Stimulated activated CD4-positive, alpha-beta T cell treated with anti-CD3 and anti-CD28 coated beads, Interleukin-1b, Interleukin-23, amount 100 ng/mL, for 1 hour (primary cell): ENCODE measurements at places on chromosomes 7 and 10.

- DNase-seq: no peak
Observed at GRCh38 chr10:71643904-71644303, 75.7 kb downstream of the C10orf105 start.

DNA sequence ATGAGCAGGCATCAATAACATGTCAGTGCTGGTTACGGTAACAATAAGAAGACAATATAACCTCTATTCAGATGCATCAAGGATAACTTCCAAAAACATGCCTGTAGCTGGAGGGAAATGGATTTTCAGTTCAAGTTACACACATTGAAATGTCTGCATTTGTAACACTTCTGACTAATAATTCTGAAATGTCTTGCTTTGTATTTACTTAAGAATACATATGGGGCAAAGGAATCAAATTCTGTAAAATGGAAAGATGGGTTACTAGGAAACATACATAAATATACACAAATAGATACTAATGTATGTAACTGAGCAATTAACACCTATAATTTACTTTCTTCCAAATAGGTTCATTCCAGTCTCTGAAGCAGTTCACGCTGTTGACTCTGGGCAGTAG lies 18.6 kb upstream of the MTPN start:
- no peak for DNase-seq

DNA sequence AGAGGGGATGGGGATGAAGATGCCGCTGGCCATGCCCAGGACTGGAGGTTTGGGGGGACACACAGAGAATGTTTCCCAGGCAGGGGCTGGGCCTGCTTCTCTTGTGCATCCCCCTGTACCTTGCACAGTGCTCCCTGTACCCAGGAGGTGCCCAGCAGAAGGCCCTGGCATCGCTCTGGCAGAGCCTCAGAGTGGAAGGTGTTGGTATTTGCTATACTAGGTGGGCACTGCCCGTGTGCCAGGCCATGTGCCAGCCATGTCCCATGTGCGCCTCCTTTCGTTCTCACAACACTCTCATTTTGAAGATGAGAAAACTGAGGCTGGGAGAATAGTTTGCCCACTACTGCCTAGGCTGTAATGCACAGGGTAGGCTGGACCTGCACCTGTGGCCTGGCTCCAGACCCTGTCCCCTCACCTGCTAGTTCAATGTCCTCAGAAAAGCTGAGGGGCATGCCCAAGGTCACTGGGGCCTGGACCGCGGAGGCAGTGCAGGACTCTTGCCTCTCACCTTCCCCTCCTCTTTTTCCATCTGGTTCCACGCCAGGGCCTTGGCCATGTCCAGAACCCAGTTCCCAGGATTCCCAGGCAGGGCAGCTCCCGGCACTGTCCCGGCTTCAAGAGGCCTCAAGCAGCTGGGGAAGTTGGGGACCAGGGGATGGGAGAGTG lies 64.7 kb downstream of the GOLGA7B start:
- DNase-seq: no peak

DNA sequence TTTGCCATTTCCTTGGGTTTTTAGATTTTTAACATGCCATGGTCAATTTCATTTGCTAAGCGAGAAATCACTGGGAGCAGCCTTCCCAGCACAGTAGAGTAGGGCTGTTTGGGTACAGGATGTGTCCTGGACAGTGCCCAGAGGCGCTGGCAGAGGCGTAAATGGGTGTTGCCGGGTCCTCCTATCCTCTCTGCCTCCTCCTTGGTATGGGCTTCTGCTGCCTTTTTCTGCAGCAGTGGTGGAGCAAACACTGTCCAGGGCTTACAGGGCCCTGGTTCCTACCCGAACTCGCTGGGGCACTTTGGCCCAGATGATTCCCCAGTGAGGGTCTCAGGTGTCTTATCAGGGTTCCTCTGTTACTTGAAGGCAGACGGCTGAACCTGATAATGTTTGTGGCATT lies 298.3 kb downstream of the RPS24 start:
- no peak for DNase-seq

- DNase-seq: no peak
Observed at GRCh38 chr7:110130669-110131068, 960.3 kb upstream of the LRRN3 start.

GRCh38 chr7:119335405-119335804 lies 937.6 kb upstream of the KCND2 start:
- DNase-seq: no peak

DNA sequence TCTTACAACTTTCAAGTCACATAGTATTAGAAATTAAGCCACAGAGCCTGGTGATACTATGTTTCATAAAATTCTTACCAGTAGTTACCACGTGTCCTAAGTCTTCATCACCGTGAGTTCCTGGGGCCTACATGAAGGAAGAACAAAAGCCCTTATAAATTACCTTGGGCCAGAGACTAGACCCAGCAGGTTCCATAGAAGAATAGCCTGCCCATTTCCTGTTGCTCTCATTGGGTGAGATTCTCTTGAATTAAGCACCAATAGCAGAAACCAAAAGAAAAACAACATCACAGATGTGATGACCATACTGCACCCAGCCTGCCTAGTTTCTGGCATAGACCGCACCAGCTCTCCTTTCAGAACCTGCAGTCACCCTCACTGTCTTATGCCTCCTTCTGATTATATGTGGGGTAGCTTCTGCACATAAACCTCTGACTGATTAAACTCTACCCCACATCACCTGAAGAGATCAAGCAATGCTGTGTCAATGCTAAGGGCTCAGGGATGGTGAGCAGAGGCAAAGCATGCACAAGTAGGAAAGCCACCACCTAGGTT lies 18.0 kb upstream of the SEM1 start:
- no peak for DNase-seq

- DNase-seq: no peak
Observed at GRCh38 chr10:71265618-71266146, 53.3 kb downstream of the UNC5B start.

DNA sequence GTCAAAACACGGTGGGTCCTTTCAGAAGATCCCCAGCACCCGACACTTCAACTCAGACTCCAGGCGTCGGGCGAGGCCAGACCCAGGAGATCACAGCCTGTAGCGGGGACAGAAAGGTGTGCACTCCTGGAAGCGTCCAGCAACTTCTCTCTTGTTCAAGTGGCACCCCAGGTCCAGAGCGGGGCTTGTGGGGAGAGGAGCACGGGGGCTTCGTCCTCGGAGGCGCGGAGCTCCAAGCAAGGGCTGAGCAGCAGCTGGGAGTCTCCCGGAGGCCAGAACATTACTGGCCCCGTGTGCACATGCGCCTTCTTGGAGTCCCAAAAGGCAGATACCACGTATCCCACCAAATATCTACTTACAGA lies 54.9 kb downstream of the ZRANB1 start:
- no peak for DNase-seq

- DNase-seq: no peak
Observed at GRCh38 chr7:133207687-133208086, 45.2 kb upstream of the EXOC4 start.

GRCh38 chr10:17643339-17643754 lies 604 bp upstream of the STAM start:
- no peak for DNase-seq

GRCh38 chr7:641269-641671 lies 85.2 kb upstream of the DNAAF5 start:
- DNase-seq: no peak
